Activated naive CD8-positive, alpha-beta T cell treated with anti-CD3 and anti-CD28 coated beads for 36 hours (primary cell): ENCODE measurements at places on chromosomes 2 and 18.

GRCh38 chr18:13531681-13532325 is 194.6 kb downstream of the FAM210A start:
- no peak for DNase-seq

DNA sequence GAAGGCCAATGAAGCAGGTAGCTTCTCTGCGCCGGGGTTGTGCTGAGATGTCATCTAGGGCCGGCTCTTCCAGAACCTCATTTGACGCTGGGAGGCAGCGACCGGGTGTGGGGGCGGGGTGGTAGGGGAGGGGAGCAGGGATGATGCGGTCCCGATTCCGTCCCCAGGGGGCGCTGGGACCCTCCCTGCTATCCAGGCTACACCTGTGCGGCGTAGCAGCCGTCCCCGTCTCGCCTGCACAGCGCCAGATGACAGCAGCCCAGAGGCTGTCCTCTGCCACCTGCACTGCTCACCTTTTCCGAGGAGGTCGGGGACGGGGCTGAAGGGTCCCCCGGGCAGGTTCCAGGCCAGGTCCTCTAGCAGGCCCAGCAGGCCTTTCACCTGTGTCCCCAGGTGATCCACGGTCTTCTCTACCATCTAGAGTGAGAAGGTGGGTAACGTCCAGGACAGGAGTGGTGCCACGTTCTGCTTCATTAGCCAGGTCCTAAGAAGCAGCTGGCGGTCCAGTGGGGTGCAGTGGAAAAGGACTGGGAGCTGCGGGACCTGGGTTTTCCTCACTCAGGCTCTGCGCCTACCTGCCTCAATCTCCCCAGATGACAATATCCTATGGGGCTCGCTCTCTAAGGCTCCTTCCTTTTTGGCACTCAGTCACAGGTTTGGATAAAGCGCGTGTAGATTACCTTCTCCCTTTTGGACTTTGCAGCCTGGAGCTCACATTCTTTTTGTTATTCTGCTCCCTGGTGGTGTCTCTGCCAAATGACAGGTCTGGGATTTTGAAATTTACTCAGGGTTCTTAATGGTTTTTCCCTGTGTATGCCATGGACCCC is 56.0 kb upstream of the RAB6C start:
- peak; percentile 21 for DNase-seq

DNA sequence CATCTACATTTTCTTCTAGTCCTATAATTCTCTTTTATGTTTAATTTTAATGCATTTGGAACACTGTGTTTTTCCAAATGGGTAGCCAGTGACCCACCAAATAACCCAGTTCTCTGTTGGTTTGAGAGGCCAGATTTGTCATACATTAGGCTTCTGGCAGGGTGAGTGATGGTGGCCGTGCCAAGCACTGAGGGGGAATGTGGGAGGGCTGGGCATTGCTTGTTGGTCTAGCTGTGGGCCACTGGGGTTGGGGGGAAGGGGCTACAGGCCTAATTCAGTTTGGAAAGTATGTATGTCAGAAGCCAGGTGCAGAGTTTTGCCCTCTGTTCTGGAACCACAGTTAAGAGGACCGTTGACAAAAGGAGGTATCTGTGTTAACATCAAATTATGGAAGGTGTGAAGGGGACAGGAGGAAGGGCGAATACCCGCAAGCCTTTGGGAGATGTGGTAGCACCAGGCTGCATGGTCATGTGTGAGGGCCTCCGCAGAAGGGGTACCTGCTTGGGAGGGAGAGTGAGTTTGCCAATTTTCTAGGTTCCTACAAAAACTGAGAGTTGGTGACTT is 38.1 kb upstream of the SCLY start:
- no peak for DNase-seq

DNA sequence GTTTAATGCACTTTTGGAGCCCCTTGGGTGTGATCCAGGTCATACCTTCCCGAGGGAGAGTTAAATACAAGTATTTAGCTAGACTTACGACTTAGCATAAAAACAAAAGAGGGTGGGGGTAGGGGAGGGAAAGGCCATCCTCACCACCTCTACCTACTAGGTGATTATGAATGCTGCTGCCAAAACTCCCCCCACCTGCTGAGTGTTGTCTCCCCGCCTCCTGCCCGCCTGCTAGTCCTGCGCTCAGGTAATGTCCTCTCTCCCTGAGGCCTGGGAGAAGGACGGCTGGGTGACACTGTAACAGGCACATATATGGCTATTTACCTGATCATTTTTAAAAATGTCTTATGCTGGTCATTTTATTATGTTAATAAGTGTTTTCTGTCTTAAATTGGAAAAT is 3.0 kb upstream of the NCKAP5 start:
- no peak for DNase-seq

- no peak for DNase-seq
Observed at GRCh38 chr2:147204102-147204501, 640.7 kb upstream of the ACVR2A start.

- DNase-seq = no peak
Observed at GRCh38 chr2:186569897-186570296, 20.0 kb upstream of the ITGAV start.

GRCh38 chr2:238863231-238863630 is 15.3 kb downstream of the TWIST2 start:
- DNase-seq = no peak

DNA sequence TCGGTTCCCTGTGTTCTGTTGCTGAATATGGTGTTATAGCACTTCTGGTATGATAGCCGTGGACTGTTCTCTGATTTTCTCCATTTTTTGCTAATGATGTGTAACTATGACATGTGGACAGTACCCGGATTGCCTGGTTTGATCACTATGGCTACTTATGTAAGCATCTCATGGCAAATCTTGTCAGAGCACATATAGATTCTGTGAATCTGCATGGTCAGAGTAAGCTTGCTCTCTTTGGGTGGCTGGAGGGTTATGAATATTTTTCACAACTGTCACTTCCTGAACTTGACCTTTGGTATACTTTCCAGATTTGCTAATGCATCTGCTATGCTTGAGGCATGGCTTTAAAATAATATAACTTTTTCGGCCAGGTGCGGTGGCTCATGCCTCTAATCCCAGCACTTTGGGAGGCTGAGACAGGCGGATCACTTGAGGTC is 36.8 kb upstream of the ATP8B1 start:
- DNase-seq = no peak

GRCh38 chr18:47752796-47753645 is 177.4 kb downstream of the SMAD2 start:
- DNase-seq = no peak

- DNase-seq = no peak
Observed at GRCh38 chr18:30457156-30457555, 585.4 kb downstream of the DSC3 start.

DNA sequence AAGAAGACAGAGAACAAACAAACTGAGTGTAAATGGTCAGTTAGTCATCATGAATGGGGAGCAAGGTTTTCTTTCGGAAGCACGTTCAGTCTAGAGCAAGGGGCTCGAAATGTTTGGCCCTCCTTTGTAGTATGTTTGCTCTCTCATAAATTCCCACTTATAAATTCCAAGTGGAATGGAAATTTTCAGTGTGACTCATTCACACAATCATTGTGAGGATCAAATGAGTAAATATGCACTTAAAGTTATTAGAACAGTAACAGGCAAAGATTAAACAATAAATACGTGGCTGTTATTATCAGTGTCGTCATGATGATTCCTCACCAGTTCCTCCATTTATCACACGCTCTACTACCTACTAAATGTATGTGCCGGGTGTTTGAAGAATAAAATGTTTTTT is 10.5 kb downstream of the CNGA3 start:
- DNase-seq = no peak

DNA sequence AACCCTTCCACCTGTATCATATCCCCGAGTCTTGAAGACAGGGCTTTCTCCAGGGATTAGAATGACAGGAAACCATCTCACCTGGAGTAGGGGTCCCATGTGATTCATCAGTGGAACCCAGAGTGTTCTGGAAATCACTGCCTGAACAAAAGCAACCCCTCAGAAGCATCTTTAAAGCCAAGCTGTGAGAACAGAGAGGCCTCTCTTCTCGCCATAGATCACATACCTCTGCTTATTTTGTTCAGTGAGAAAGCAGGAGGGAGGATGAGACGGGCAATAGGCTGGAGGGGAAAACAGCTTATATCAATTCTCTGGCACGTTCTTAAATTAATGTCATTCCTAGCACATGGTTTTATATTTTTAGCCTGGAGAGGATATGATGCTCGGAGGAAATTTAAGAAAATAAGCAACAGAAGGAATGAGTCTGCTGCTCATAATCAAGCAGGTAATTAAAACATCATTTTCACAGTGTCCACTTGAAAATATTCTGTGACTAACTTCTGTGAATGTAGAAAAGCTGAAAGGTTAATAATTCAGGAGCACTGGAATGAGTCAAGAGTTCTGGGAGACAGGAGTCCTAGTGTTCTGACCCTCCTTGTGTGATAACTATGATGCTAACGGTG is 213.6 kb upstream of the SP5 start:
- DNase-seq = no peak

GRCh38 chr18:67432806-67433205 is 83.7 kb downstream of the DSEL start:
- DNase-seq = no peak

DNA sequence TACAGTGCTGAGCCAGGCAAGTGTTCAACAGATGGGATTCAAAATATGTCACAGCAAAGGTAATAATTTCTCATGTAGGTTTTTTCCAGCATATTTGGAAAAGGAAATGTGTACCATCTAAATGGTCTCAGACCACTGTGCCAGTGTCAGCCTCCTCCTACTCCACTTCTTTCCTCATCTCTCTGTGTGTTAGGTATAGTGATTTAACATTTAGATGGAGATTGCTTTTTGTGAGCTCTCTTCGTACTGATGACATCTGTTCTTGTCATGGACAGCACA is 80.9 kb upstream of the TSPYL6 start:
- no peak for DNase-seq

- DNase-seq = no peak
Observed at GRCh38 chr2:180596453-180596852, 384.0 kb upstream of the UBE2E3 start.

DNA sequence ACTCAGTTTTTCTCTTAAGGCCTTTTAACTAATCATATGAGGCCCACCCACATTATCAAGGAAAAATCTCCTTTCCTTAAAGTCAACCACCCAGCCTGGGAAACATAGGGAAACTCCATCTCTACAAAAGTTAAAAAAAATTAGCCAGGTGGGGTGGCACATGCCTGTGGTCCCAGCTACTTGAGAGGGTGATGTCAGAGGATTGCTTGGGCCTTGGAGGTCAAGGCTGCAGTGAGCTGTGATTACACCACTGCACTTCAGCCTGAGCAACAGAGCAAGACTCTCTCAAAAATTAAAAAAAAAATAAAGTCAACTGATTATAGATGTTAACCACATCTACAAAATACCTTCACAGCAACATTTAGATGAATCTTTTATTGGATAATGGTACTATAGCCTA is 5.8 kb downstream of the DPYSL5 start:
- DNase-seq = no peak

GRCh38 chr18:79626905-79627749 is 52.5 kb upstream of the CTDP1 start:
- DNase-seq = no peak

GRCh38 chr2:218223046-218223445 is 6.1 kb downstream of the ARPC2 start:
- DNase-seq = no peak

DNA sequence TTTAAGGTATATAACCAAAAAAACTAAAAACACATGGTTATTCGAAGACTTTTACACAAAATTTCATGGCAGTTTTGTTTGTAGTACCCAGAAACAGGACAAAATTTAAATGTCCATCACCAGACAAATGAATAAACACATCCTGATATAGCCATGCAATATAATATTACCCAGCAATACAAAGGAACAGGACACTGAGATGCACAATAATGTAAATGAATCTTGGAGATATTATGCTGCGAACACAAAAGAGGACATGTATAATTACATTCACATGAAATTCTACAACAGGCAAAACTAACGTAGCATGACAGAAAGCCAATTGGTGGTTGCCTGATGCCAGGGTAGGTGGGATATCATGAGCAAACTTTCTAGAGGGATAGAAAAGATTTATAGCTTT is 92.4 kb upstream of the OTX1 start:
- DNase-seq = no peak

DNA sequence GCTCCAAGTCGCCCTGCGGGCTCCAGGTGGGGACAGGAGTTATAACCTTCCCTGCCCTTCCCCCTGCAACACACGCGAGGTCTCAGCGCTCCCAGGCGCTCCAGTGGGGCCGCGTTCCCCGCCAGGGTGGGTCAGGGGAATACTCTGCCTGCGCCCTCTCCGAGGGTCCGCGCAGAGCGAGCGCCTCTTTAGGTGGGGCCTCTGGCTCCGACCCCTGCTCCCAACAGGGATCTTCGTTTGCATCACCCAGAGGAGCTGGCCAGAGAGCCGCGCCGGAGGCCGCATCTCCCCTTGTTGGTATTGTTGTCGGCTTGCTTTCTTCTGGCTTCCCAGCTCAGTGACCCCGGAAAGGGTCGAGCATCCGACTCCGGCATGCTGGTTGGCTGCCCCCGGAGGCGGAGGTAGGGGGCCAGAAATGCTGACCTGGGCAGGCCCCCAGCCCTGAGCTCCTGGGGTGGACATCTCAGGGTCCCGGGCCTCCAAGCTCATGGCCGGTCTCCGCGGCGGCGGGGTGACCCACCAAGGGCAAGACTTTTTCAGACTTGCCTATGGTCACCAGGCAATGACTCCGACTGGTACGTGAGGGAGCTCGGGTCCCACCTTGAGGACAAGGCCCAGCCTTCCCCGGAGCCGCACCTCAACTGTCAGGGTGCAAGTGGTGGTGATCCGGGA is 11.2 kb upstream of the EN1 start:
- DNase-seq = no peak
